Foreskin fibroblast (primary cell): ENCODE measurements at places on chromosomes 11 and 22.

DNA sequence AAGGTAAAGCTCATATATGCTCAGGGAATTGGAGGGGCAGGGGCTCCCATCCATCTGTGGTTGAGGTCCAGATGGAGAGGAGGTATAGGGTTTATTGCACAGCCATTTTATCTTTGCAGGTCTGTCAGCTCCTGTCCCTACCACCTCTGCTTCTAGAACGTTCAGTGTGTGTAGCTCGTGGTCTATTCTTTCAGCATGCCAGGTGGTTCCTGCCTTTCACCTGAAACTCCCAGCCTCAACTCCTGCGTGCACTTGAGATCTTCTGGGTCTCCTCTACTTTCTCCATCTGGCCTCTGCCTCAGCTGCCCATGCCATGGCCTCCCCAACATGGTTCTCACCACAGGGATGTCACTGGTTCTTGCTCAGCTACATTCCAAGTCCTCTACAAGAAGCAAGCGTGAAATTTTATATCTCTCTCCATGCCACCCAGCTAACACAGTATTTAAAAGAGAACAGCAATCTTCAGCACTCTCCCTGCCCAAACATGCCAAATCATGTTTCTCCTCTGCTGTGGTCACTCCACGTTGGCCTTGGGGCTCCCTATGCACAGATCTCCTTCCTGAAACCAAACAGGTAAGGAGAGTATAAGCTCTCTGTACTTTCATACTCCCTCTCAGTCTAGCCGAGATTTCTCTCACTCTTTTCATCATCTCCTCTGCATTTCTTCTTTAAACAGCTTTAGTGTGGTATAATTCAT is 157.8 kb upstream of the TRPC6 start:
- no peak for DNase-seq

GRCh38 chr11:66280428-66280827 is 2.5 kb downstream of the CNIH2 start:
- DNase-seq, result no peak

- DNase-seq, result no peak
Measured at GRCh38 chr11:69880041-69880825, 61.0 kb upstream of the FGF3 start.

DNA sequence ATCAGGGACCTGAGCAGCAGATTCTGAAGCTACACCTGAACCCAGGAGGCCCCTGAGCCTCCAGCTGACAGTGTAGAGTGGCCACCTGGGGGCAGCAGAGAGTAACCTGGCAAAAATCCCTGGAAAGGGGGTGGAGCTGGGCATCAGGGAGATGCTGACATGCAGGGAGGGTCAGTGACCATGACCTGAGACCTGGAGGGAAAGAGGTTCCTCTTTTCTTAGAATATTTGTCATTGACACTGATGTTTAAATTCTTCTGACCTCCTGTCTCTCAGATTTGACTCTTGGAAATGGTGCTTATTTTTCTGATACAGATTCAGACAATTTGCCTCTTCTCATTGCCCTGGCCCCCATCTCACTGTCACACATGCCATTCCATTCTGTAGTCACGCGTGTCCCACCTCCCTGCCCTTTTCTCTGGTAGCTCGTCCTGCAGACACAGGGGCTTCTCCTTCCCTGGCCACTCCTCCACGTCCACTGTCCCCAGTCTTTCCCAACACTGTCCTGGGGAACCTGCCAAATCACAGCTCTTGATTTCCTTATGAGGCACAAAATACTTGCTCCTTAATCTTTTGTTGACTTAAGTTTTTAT is 117.2 kb upstream of the IGLL5 start:
- no peak for DNase-seq

GRCh38 chr11:82184966-82185365 is 548.7 kb downstream of the FAM181B start:
- DNase-seq, result no peak

- DNase-seq, result peak; percentile 75
Measured at GRCh38 chr22:27252282-27253049, 549.1 kb downstream of the MN1 start.

GRCh38 chr22:49928185-49928495 is 9.7 kb downstream of the CRELD2 start:
- no peak for DNase-seq

GRCh38 chr22:19635644-19636043 is 78.7 kb upstream of the SEPTIN5 start:
- no peak for DNase-seq

GRCh38 chr11:114296605-114297372 is 590 bp downstream of the NNMT start:
- DNase-seq, result no peak

DNA sequence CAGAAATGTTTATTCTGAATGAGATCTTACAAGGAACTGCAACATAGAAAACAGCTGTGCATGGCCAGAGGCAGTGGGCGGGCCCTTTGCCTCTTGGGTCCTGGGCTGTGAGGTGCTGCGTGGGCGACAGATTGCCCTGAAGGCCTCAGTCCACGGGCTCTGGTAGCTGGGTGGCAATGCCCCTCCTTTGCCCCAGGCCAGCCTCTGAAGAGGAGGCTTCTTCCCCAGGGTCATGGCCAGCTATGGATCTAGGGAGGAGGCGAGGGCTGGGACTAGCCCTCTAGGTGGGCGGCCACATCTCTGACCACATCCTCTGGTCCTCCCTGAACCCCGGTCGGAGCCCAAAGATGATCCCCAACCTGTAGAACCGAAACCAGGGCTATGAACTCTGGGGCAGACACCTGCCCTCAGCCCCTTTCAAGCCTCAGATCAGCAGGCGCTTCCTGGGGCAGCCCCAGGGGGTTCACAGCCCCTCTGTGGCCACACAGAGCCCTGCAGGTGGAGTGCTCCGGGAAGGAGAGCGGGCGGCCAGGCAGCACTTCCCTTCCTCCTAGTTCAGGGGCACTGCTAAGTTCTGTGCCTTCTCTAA is 6.6 kb upstream of the CDC42BPG start:
- peak; percentile 64 for DNase-seq

- peak; percentile 77 for DNase-seq
Measured at GRCh38 chr11:76783896-76784813, 999 bp downstream of the TSKU start.

DNA sequence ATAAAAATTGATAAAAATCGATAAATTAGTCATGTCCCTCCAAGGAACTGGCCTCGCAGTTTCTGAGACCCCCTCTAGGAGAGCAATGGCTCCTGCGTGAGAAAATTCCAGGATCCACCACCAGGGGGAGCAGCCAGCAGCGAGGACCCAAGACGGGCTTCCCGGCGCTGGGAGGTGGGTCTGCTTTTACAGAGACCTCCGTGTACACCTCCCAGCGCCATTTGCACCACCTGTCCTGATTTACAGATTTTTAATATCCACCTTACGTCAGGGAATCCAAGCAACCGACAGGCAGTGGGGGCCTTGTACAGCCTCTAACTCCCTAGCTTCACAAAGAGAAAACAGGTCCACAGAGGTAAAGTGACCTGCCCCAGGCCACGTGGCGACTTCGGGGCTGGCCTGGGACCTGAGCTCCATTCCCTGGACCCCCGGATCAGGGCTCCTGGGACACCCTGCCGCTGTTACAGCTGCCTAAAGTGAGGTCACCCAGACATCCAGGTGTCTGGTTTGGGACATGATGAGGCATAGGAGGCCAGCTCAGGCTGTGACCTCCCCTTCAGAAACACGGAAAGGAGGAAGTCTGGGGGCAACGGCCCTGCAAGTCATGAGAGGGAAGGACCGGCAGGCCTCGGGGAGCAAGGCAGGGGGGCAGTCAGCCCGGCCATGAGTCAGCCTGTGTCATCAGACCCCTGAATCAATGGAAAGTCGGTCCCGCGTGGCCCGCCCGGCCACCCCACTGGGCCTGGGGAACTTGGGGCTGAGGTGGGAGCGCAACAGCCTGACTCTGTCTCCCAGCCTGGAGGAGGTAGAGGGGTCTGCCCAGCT is 3.5 kb downstream of the OSM start:
- peak; percentile 76 for DNase-seq

DNA sequence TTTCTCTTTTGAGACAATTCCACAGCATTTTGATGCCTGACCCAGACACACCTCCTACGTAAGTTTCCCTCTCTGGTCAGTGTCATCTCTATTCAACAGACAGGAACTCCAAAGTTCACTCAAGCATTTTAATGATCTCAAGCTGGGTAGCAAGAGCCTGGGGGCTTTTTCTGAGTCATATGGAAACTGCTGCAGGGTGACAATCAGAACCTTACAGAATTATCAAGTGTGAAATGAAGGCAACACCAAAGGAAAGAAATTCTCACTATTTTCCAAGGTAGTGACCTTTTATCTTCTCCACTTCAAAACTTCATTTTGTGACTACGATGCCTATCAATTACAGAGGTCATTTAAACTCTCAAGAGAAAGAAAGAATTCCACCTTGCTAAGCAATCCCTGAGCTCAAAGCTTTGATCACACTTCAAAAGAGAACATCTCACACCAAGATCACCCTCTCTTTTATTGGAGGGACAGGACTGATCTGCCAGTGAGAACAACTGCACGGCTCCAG is 229.0 kb upstream of the ZC3H12C start:
- no peak for DNase-seq

GRCh38 chr11:11615086-11615485 is 6.7 kb downstream of the GALNT18 start:
- no peak for DNase-seq

DNA sequence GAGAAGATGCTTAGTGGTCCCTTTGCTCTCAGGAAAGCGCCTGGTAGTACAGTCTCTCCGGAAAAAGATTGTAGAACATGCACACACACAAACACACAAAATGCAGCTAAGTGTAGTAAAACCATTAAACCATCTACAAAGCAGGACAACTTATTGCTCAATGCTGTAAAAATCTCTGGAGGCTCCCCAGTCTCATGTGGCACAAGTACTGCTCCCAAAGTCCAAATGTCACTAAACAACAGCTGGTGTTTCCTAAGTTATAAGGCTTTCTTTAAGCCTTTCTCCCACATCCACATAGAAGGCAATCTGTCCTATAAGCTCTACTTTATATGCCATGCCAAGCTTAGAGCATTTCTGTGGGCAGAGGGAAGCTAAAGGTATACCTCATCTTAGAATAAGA is 32.9 kb downstream of the CDON start:
- no peak for DNase-seq

DNA sequence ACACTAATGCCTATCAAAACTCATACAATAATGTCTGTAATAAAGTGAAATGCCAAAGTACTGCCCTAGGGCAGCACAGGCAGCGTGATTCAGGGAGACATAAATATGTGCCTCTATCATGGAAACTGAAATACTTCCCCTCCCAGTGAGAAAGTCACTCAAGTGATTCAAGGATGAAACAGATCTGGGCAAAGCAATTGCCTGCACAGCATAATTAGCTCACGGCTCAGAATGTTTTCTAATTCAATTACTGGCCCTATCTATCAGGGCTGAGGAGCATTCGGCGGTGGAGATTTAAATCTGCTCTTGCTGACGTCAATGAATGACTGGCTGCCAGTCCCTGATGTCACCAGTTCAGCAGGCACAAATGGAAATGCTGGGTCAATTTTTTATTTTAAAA is 27.7 kb upstream of the PPP2R1B start:
- DNase-seq, result peak; percentile 79

- no peak for DNase-seq
Measured at GRCh38 chr11:109073032-109073822, 348.8 kb upstream of the C11orf87 start.

- no peak for DNase-seq
Measured at GRCh38 chr11:45997599-45997998, 75.1 kb downstream of the LARGE2 start.
